GM12878 (cell line): ENCODE measurements at places on chromosomes 2 and 18. TPM values are rescaled to one million over a fixed set of nuclear protein-coding genes. Genes with fewer than 3 reads are reported as not detected.

PLEK gene
- 319 and 335 TPM in 2 replicates for total RNA-seq

MRO gene
- not detected in 2 replicates for total RNA-seq

SERPINB7 gene
- total RNA-seq: not detected in 2 replicates

NOSTRIN gene
- 0.26 and 0.29 TPM in 2 replicates for total RNA-seq

MOB4 gene
- total RNA-seq: 13.5 and 16.1 TPM in 2 replicates

CABYR gene
- 1.0 and 1.4 TPM in 2 replicates for total RNA-seq

ARHGAP25 gene
- total RNA-seq: 0.56 and 1.0 TPM in 2 replicates

TTC32 gene
- total RNA-seq: 14.3 and 14.6 TPM in 2 replicates

CHRNG gene
- total RNA-seq: not detected in 2 replicates

ST8SIA5 gene
- total RNA-seq: 0.15 and 0.16 TPM in 2 replicates

CCDC68 gene
- total RNA-seq: not detected in 2 replicates

LIMS2 gene
- 0.51 and 0.74 TPM in 2 replicates for total RNA-seq

EPB41L3 gene
- 0.21 and 0.69 TPM in 2 replicates for total RNA-seq

IL1B gene
- total RNA-seq: 0.64 and 0.72 TPM in 2 replicates

MDH1B gene
- 1.0 TPM in 2 replicates for total RNA-seq

ZSCAN30 gene
- total RNA-seq: 10.5 and 12.3 TPM in 2 replicates

LOXHD1 gene
- not detected in 2 replicates for total RNA-seq

RBM44 gene
- total RNA-seq: 0.56 and 0.98 TPM in 2 replicates

SMIM21 gene
- total RNA-seq: not detected in 2 replicates

ALPG gene
- total RNA-seq: not detected in 2 replicates

MTCL1 gene
- total RNA-seq: 0.29 and 0.36 TPM in 2 replicates

RELCH gene
- total RNA-seq: 20.3 and 21.3 TPM in 2 replicates

HDAC4 gene
- total RNA-seq: 15.7 and 17.7 TPM in 2 replicates

PROC gene
- total RNA-seq: not detected in 2 replicates

SUMO1 gene
- 101 and 105 TPM in 2 replicates for total RNA-seq

UBXN2A gene
- 14.0 and 15.8 TPM in 2 replicates for total RNA-seq

EXOC6B gene
- total RNA-seq: 1.8 and 2.3 TPM in 2 replicates

PAX8 gene
- 1.2 and 1.5 TPM in 2 replicates for total RNA-seq

CNDP1 gene
- total RNA-seq: not detected in 2 replicates

MAL gene
- 1.2 and 1.8 TPM in 2 replicates for total RNA-seq

GAREM1 gene
- total RNA-seq: 0.05 and 0.08 TPM in 2 replicates

POTEJ gene
- total RNA-seq: not detected in 2 replicates

SPC25 gene
- total RNA-seq: 18.7 and 22.8 TPM in 2 replicates

CFAP221 gene
- total RNA-seq: not detected in 2 replicates
